CD4-positive, alpha-beta T cell treated with Interleukin-15 for 4 hours (primary cell): ENCODE measurements at places on chromosomes 3 and 15.

GRCh38 chr15:67120839-67121643 is 55.6 kb downstream of the SMAD3 start:
- DNase-seq = peak; percentile 89

- DNase-seq = no peak
These were observed 928.1 kb downstream of the FHIT start for GRCh38 chr3:60323180-60323579.

DNA sequence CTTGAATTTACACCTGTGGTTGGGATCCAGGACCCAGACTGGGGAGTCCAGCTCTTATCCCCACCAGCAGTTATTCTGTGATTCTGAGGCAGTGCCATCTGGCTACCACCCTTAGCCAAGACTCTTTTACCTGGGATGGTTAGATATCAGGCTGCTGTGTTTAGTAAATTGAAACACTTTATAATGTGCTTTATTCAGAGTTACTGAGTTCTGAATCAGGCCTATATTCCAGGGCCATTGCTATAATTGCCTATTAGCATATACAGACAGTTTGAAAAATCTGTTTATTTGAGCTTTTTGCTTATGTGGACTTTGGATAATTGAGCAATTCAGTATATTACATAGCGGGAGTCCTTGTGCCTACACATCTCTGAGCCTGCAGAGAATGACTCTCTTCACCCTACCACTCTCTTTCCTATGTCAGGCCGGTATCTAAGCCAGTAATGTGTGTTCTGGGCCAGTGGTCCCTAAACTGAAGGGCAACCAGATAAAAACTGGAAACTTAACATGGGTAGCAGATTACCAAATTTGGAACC is 45.4 kb upstream of the TRAK1 start:
- DNase-seq = no peak

DNA sequence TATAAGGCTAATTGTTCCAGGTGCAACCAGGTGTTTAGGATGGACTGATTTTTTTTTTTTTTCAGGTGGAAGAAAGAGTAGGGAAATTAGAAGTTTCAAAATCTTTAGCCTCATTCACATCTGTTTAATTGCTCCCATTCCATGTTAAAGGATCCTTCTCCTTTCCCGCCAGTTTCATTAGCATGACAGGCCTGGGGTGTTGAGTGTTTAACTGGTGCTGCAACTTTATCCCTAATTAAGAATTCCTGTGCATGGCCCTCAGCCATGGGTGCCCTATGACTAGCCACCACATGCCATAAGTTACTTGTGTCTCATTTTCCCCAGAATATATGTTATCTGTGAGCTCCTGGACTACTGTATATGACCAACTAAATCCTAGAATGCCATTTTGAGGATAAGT is 501.4 kb downstream of the NSUN3 start:
- DNase-seq = no peak

DNA sequence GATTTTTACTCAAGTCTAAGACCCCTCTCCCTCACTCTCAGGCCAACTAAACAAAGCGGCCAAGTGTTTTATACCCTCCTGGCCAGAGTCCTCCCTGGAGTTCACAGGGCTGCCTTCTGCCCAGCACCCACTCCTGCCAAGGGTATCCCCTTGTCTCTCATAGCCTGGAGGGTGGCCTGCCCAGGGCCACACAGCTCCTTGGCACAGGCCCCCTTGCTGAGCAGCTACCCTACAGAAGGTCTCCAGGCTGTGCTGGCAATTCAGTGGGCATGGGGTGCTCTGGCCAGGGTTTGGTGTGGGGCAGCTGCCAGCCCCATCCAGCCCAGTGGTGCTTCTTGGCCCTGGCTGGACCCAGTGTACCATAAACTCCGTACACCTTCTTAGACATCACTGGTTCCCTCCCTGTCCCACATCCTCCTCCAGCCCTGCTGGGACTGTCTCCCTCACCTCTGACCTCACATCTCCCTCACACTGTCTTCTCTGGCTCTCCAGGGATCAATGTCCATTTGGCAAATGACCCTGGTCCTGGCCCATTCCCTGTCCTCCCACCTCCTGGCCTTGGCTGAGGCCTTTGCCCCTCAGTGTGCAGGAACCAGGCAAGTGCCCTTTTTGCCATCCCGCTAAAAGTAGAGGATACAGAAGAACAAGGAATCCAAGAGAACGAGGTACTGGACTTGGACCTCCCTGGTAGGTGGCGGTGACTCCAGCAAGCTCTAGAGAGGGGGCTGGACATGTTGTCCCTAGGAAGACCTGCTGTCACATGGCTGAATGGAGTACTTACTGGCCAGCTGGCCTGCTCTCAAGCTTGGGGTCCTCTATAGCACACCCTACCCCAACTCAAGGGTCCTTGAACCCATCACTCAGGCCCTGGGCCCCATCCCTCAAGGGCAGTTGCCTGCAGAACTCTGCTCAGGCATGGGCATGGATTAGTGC is 50.0 kb upstream of the TRPM1 start:
- no peak for DNase-seq

GRCh38 chr15:72285927-72286516 is 13.7 kb upstream of the PARP6 start:
- peak; percentile 46 for DNase-seq

- DNase-seq = no peak
These were observed 985.7 kb downstream of the TUSC7 start for GRCh38 chr3:117695321-117695720.

DNA sequence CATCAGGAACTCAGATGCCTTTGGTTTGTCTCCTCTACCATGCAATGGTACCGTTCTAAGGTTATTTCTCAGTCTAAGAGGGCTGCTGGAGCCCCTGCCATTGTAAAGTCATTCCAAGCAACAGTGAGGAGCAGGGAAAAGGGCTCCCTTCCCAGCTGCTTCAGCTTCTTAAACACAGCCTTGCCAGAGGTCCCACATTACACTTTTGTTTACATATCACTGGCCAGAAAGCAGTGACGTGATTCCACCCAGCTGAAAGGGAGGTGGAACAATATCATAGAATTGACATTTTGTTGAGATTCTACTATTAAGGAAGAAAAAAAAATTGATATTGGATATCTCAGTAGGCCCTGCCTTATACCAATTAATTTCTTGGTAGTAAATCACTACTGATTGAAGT is 194.6 kb downstream of the SUCLG2 start:
- no peak for DNase-seq

DNA sequence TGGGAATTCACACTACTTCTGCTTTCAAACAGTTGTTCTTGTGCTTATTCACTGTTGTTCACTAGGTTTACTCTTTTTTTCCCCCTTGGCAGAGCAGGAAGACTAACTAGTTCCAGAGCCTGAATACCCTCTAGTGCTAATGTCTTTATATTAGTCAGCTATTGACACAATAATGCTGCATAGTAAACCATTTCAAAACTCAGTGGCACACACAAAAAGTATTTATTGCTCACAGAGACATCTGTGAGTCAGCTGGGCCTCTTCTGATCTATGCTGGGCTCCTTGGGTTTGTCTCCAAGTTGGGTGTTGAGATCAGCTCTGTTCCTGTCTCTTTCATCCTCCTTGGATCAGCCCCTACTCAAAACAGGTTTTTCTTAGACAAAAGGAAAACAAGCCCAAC is 51.1 kb downstream of the RSRC1 start:
- no peak for DNase-seq

DNA sequence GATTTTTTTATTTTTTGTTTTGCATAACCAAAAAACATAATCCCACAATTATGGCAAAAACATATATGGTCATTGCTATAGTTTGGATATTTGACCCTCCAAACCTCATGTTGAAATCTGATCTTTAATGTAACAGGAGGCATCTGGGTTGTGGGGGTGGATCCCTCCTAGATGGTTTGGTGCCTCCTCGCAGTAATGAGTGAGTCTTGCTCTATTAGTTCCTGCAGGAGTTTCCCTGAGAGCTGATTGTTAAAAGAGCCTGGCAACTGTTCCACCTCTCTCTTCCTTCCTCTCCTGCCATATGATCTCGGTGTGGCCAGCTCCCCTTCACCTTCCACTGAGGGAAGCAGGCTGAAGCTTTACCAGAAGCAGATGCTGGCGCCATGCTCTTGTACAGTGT is 33.2 kb upstream of the TRIM59 start:
- DNase-seq = no peak

DNA sequence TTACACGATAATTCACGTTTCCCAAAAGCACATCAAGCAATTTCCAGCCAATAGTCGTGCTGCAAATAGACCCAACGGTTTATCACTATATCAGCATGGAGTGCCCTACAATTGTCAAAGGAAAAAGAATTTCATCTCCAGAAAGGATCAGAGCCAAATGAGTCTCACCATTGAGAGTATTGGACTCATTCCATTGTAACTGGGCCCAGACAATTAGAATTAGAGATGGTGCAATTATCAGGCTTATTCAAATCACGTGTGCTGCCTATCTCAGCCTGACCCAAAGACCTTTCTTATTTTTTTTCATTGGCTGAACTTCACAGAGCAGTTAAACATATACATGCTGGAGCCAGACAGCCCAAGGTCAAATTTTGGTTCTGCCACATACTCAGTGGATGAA is 87.0 kb upstream of the LRTM1 start:
- DNase-seq = no peak

GRCh38 chr3:73708956-73709355 is 84.2 kb upstream of the PDZRN3 start:
- no peak for DNase-seq

GRCh38 chr15:39720621-39721611 is 61.7 kb downstream of the FSIP1 start:
- no peak for DNase-seq
